ENCODE measurements at places on chromosomes 12 and 14.
A peak's percentile ranks its signal among the peaks of the same experiment; 100 is the strongest.

DNA sequence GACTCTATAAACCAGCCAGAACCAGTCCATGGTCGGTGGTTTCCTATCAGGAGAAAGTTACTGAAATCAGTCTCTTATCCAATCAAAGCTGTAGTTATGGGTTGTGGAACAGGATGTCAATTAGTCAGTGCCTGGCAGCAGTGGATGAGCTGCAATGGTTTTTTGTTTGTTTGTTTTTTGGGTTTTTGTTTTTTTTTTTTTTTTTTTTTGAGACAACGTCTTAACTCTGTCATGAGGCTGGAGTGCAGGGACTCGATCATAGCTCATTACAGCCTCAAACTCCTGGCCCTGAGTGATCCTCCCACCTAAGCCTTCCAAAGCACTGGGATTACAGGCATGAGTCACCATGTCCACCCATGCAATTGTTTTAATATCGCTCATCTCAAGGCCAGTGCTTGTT is 113.3 kb upstream of the CAND1 start:
- DNase-seq = no peak

GRCh38 chr14:96502621-96503305 is 581 bp downstream of the PAPOLA start:
- DNase-seq = peak; percentile 0

DNA sequence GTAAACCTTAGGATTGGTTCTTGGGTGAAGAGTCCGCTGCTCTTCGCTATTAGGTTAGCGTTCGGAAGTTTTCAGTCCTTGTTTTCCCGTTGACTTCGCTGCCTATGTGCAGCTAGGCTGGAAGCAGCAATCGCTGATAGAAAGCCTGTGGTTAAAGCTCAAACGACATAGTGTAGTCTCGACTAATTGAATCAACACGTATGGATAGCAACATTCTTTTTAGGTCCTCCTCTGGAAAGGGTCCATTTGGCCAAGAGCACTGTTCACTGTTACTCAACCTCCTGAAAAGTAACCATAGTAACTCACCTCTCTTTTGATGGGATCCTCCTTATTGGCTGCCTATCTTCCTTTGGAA is 355.5 kb downstream of the SNAPC1 start:
- no peak for DNase-seq

- no peak for DNase-seq
Observed at GRCh38 chr12:110995016-110995415, 74.6 kb upstream of the MYL2 start.

DNA sequence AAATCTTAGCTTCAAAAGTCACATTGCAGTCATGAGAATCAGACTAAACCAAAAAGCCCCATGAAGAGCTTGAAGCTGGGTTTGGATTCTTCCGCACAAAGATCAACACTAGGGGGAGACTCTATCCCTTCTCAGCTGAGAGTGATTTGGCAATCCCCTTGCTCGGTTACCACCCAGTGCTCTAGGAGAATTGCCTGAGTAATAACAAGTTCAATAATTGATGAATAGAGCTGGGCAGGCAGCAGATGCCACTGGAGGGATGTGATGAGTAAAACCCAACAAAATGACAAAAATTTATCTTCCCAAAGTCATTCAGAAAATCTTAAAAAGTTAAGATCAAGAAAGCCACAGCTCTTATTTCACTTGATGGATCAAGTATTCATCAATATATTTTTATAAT is 185.6 kb upstream of the ARID2 start:
- DNase-seq = peak; percentile 37

- no peak for DNase-seq
Observed at GRCh38 chr14:33564774-33565630, 385.9 kb downstream of the EGLN3 start.

- DNase-seq = no peak
Observed at GRCh38 chr12:11991604-11992003, 79.1 kb upstream of the BCL2L14 start.

- DNase-seq = no peak
Observed at GRCh38 chr12:132572801-132573760, 37.3 kb downstream of the LRCOL1 start.

GRCh38 chr14:53778263-53778662 is 178.4 kb downstream of the BMP4 start:
- DNase-seq = no peak

GRCh38 chr12:118541934-118542333 is 165.6 kb downstream of the SUDS3 start:
- DNase-seq = no peak
